Amygdala (tissue), 56 donors: ENCODE measurements at places on chromosomes 2 and 18.

DNA sequence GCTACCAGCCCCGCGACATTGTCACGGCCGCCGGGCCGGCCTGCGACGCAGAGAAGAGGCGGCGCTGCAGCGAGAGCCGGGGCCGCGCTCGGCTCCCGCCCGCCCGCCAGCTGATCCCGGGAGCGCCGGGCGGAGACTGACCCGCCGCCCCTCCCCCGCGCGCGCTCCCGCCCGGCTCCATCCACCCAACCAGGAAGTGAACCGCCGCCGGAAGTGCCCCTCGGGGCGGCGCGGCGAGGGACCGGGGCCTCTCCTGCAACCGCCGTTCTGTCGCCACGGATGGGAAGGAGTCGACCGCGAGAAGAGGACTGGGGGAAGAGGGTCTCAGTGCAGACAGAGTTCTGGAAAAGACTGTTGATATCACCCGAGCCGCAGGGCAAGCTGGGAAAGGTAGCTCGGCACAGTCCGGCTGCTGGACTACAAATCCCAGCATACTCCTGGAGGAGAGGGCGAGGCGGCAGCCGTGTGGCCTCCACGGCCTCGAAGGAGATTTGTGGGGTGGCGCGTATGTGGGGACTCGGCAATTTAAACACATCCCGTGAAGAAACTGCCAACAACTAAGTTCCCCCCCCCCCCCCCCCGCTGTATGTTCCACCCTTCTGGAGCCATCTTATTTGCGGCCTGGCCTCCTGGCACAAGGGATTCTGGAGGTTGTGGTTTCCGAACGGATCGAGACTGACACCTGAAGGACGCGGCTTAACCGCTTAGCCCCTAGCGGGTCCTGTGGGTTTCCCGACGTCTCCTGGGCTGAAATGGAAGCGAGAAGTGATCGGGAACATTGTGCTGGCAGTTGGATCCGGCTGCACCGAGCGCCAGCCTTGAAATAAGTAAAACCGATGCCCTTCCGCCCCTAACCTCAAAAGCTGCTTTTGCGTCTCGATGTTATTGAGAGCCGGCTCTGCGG lies at the start of gene AAK1:
TSS of gene AAK1 (minus strand) at position 138 of the 904 bp plus-strand sequence. CDS start 699 bp downstream, outside the sequence.
- peak; percentile 92 for DNase-seq

DNA sequence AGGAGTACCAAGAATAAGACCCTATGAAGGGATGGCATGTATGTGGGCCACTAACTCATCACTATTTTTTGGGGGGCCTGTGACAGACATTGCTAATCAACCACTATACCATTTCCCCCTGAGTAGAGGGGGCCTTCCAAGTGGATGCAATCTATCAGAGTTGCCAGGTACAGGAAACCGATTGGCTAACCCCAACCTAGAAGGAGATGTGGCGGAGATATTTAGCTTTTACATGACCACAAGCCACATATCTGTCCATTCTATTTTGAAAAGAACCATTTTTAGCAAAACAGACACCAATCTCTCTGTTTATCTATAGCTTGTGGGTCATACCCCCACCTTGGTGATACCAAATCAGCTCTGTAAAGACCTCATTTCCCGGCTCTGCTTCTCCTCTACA lies 51.0 kb downstream of the PAX8 start:
- no peak for DNase-seq

- no peak for DNase-seq
Observed at GRCh38 chr18:5622905-5623304, 79.1 kb upstream of the EPB41L3 start.

GRCh38 chr18:28594034-28594433 lies 417.1 kb upstream of the CDH2 start:
- DNase-seq, result no peak

DNA sequence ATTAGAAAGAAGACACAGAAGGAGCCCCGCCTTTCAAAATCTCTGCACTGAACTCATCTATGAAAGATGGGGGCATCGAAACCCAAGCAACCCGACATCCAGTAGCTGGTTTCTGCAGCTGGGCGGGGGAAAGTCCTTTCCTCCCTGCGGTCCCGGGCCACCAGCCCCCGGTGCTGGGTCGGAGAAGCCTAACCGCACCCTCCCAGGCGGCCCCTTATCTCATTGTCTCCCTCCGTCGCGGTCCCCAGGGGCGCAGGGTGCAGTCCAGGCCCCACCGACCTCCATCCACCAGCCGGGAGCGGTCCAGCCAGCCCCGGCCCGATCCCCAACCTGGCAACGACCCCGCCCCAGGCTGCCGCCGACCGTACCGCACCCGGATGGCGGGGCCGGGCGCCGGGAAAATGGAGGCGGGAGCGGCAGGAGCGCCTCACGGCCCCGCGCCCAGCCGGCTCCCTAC lies 452 bp downstream of the RAPH1 start:
- DNase-seq, result peak; percentile 52

DNA sequence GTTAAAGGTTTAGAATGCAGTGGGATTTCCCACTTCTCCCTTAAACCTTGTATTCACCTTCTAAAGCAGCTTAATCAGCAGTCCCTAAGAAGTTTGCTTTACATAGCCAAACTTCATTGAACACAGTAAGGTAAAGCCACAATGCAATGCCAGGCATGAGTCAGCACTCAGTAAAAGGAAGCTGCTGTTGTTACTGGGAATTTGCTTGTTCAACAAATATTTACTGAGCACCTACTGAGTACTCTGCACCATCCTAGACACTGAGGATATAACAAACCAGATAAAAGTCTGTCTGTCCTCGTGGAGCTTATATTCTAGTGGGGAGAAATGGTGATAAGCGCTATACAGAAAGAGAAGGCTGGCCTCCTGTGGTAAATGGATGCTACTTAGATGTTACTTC lies 162.7 kb downstream of the PKP4 start:
- no peak for DNase-seq

GRCh38 chr2:80815259-80815658 lies 510.7 kb upstream of the LRRTM1 start:
- DNase-seq, result no peak

DNA sequence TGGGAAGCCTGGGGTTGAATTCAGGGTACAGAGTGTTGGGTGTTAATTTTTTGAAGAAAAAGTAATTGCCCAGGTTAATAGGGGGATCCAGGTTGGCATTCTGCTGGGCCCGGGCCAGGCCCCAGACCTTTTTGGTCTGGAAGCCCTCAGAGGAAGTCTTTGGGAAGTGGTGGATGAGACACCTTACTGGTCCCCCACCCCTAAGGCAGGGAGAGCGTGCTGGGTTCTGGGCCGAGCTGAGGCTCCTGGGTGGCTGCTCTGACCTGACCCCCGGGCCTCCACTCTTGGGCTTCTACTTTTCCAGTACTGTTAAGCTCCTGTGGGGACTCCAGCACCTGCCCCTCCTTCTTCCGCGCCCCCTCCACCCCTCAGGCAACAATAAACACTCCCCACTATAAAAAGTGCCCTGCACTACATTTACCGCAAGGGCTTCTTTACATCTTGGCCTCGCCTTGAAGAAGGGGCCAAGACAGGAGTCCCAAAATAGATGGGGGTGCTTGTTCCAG lies 753 bp upstream of the HOXD3 start:
- DNase-seq, result no peak

GRCh38 chr2:112793449-112793978 lies 9.2 kb upstream of the IL1A start:
- no peak for DNase-seq

GRCh38 chr2:85733121-85733960 lies 20.4 kb upstream of the ATOH8 start:
- DNase-seq, result no peak

DNA sequence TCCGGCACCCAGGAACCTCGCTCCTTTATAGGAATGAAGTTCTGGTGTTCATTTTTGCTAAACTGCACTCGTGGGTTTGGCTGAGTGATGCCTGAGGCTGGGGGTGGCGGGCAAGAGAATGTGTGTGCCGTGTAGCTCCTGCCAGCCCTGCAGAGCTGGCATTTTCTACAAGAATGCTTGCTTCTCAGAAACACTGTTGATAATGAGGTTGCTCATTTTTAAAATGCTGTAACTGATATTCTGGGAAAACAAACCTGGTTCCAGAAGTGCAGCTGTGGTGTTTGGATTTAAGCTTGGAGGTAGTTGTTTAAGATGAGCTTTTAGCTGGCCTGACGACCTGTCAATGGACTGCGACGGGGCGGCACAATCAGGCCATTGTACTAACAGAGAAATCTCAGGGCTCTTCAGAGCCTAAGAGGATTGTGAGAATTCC lies 511.9 kb upstream of the TNP1 start:
- DNase-seq, result no peak

DNA sequence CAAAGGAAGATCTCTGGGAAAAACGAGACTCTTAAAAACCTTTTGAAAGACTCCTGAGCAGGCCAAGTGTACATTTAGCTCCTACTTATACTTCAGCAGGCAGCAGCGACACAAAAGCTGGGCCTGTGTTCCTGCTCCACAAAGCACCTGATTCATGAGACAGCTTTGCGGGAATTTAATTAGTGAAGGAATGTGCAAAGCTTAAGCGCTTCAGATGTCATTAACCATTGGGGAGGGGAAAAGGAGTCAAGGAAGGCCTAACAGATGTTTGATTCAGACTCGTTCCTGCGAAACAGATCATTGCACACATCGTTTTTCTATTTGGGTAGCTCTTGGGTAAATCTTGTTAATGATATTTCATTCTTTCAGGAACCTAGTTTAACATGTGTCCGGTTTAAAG lies 125.9 kb downstream of the MAIP1 start:
- no peak for DNase-seq

GRCh38 chr18:24959051-24959476 lies 392.9 kb downstream of the ZNF521 start:
- no peak for DNase-seq

GRCh38 chr2:134408791-134409190 lies 154.9 kb downstream of the MGAT5 start:
- DNase-seq, result no peak

DNA sequence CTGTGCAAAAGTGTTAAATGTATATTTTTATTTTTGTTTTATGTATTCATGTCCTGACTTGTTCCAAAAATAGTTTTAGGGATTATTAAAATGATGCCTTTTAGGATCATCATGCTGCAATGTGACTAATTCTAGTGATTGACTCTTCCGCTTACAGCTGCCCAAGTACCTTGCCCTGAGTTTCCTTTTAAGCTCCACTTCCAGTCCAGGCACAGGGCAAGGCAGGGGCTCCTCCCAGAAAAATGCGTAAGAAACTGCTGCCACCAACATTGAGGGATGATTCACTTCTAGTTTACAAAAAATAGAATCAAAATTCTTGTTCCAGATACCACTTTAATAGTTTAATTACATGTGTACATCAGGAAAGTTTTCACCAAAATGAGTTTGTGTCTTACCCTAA lies 116.4 kb downstream of the IRS1 start:
- DNase-seq, result no peak

DNA sequence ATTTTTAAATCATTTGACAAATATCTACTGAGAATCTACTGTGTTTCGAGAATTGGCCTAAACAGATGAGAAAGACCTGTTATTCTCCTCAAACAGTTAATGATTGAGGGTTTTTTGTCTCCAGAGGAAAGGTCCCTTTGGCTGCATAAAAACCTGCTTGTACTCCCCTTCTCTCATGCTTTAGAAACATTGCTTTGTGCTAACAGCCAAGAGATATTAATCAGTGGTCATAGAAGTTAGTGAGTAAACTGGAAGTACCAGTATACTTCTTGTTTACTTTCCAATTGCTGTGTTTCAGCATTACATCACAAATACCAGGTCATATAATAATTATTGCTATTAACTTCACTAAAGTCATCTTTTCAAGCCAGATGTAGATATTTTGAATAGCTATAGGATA lies 34.1 kb downstream of the ITGB6 start:
- no peak for DNase-seq

DNA sequence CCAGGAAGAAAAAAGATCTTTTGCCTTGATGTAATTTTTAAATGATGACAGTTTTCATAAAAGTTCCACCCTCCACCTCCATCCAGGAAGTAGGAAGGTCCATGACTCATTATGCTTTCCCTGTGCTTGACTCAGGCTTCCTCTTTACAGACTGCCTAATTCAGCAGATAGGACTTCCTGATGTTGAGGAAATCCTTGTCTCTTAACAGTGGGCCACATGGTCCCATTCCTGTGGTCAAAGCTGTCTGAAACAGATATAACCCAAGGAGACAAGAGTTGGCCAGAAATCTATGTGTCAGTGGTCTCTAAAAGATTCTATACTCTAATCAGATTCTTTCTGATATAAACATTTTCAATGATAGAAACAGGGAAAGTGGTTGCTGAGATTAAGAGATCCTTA lies 119.1 kb downstream of the BAZ2B start:
- no peak for DNase-seq

GRCh38 chr2:59896499-59897245 lies 656.8 kb downstream of the BCL11A start:
- no peak for DNase-seq

DNA sequence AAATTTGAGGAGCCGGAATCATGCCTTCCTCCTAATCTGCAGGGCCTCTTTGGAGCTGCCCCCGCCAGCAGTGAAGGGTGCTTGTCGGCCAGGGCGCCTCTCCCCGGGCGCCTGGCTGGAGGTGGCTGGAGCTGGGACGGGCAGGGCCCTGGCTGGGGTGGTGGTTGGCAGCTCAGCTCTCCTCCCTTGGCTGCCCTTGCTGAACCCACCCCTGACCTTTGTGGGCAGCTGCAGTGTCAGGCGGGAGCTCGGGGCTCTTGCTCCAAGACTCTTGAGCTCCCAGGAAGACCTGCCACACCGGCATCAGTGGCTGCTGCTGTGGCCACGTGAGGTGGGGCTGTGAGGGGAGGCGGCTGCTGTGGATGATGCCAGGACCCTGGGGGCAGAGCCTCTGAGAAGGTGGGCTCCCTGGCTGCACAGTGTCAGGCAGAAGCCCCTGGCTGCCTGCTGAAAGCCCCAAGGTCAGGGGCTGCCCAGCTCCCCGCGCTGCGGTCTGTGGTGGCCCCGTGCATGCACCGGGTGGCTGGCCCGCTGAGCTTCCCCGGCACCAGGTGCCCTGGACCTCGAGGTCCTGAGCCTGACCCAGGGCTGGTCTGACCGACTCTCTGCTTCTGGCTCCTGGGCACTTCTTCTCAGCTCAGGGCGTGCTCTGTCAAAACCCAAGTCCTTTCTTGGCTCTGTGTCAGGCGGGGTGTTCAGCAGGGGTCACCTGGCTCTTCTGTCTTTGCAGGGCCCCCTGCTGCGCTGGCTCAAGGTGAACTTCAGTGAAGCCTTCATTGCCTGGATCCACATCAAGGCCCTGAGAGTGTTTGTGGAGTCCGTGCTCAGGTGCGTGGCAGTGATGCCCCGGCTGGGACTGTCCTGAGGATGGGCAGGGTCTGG lies 34.5 kb downstream of the PDIA6 start:
- no peak for DNase-seq

DNA sequence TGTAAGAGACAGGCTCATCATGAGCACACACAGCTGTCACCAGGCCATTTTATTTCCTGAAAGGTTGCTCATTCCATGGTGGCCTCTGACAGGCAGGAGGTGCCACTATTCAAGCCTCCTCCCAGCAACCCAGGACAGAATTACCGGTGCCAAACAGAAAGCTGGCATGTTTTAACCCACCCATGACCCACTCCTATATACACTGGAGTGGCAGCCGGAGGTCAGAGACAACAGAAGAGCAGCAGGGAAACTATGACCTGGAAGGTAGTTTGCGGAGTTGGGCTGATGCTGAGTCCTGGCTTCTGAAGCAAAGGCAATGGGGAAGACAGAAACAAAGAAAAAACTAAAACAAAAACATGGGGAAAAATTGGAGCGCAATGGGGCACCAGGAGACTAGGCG lies 2.3 kb downstream of the RFTN2 start:
- DNase-seq, result no peak

GRCh38 chr18:44245019-44245418 lies 435.7 kb upstream of the SETBP1 start:
- no peak for DNase-seq
